ENCODE measurements at places on chromosomes 12 and 14.

- DNase-seq: no peak
Measured at GRCh38 chr12:64452559-64453329, 824 bp downstream of the TBK1 start.

DNA sequence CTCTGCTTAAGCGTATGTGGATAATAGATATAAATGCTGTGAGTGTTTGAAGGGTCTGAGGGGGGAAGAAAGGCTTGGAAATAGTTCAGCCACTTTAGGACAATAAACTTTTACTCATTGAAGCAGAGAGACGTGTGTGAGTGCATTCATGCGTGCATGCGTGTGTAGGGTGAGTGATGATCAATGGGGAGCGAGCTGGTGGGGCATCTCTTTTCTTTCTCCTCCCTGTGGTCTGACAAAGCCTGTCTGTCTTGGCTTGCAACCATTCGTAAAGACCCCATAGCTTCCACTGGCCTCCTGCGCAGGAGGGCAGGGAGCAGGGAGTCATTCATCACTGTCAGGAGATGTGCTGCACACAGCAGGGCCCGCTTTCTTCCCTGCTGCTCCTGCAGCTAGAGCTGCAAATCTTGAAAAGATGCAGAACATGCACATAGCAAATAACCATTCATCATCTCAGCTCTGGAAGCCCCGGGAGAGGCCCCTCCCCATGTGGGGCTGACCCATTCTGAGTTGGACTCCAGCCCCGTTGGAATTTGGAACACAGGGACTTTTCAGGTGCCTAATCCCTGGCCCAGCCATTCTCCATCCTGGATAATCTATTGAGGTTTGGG is 223.2 kb downstream of the PPM1H start:
- DNase-seq: no peak

DNA sequence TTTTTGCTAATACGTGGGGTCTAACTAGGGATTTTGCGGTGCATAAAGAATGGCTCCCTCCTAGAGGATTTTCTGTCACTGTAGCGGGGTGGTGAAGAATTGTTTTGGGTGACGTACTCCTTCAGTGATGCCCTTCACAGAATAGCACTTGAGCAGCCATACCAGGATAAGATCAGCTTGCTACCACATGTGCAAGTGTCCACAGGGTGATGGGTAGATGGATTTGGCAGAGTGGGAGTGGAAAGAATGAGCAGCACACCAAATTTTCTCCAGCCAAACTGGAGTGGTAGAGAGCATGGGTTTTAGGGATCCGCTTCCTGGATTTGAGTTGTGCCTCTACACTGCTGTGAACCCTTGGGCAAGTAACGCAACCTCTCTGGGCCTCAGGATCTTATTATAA is 2.3 kb downstream of the TCP11L2 start:
- DNase-seq: no peak

- DNase-seq: no peak
Measured at GRCh38 chr12:59734371-59734770, 138.5 kb downstream of the SLC16A7 start.

- DNase-seq: peak; percentile 84
Measured at GRCh38 chr12:47820631-47821345, 1.1 kb upstream of the HDAC7 start.

GRCh38 chr14:40525314-40525713 is 1081.4 kb upstream of the LRFN5 start:
- no peak for DNase-seq

DNA sequence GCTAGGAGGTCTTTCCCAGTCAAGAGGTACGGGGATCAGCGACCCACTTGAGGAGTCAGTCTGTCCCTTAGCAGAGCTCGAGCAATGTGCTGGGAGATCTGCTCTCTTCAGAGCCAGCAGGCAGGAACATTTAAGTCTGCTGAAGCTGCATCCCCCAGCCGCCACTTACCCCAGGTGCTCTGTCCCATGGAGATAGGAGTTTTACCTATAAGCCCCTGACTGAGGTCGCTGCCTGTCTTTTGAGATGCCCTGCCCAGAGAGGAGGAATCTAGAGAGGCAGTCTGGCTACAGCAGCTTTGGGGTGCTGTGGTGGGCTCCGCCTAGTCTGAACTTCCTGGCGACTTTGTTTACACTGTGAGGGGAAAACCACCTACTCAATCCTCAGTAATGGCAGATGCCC is 874.9 kb upstream of the FLRT2 start:
- no peak for DNase-seq

GRCh38 chr12:43028826-43029225 is 439.3 kb upstream of the PRICKLE1 start:
- DNase-seq: no peak

GRCh38 chr12:51972849-51973273 is 21.4 kb downstream of the ACVR1B start:
- DNase-seq: no peak

DNA sequence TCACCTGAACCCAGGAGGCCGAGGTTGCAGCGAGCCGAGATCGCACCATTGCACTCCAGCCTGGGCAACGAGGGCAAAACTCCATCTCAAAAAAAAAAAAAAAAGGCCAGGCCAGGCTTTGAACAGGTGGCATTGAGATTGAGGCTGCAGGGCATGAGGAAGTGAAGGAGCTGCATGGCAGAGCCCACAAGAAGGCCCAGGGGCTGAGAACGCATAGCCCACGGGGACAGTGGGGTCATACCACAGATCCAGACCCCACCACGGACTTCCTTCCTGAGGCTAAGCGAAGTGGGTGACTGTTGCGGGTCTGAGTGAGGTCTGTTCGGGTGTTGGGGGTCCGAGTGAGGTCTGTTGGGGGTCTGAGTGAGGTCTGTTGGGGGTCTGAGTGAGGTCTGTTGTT is 7.8 kb downstream of the JAG2 start:
- no peak for DNase-seq

GRCh38 chr14:23365732-23366425 is 907 bp upstream of the EFS start:
- peak; percentile 88 for DNase-seq

GRCh38 chr12:116159175-116159574 is 118.3 kb downstream of the MED13L start:
- no peak for DNase-seq

- no peak for DNase-seq
Measured at GRCh38 chr14:56092763-56093162, 25.4 kb upstream of the PELI2 start.

DNA sequence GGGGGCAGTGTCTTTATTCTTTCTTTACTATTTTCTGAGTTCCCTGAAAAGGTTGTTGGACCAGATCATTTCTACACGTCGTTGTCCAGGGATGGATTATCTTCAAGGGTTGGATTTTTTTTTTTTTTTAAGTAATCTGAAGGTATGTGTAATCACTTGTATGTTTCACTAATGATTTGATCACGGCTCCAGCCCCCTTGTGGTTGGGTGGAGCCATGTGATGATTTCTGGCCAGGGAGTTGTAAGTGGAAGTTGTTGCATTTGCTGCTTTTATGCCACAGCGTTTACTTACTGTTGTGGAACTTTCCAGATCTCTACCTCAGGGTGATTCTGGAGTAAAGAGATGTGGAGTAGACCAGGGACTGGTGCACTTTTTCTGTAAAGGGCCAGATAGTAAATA is 390.3 kb downstream of the AACS start:
- DNase-seq: no peak

- no peak for DNase-seq
Measured at GRCh38 chr12:76890151-76891143, 11.6 kb upstream of the CSRP2 start.

DNA sequence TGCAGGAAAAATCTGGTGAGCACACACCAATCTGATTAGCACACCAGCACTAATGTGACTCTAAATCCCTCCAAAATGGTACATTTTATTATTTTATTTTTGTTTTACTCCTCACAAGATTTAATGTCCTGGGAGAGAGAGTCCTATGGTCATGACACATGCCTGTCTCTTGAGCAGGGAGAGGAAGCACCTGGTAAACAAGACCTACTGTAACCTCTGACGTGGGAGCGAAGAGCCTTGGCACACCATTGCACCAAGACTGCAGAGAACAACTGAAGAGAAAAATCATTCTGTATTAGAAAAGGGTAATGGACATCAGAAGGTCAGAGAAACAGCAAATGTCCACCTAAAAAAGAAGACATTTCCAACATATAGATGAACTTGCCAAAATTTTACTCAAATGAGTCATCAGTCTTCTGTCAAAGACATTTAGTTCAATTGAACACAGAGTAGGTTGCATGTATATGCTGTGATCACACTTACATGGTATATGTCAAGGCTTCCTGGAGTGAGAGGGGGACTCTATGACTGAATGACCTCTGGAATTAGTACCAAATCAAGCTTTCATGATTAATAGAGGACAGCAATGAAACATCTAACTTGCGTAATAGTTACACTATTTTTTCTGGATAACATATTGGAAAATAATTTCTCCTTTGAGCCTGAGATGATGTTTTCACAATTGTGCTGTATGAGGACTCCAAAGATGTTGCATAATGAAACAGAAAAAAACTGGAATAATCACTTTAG is 186.9 kb upstream of the FLRT2 start:
- DNase-seq: no peak

DNA sequence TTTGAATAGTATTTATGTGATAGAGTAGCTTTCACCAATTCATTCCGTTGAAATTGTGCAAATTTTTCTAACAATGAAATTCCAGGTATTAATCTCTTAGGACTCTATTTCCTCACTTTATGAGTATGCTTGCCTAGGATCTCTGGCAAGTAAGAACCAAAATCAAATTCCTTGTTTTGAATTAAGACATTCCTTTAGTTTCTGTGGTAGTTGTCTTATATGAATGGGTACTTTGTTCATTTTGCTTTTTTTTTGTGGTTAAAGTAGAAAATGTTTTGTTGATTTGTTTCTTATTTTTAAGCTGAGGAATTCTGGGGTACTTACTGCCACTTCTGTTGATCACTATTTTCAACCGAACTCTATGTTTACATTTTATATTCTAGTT is 59.8 kb downstream of the KITLG start:
- no peak for DNase-seq

GRCh38 chr14:69090187-69090789 is 62.6 kb downstream of the DCAF5 start:
- no peak for DNase-seq

- DNase-seq: no peak
Measured at GRCh38 chr14:96285667-96286066, 29.7 kb downstream of the BDKRB1 start.

DNA sequence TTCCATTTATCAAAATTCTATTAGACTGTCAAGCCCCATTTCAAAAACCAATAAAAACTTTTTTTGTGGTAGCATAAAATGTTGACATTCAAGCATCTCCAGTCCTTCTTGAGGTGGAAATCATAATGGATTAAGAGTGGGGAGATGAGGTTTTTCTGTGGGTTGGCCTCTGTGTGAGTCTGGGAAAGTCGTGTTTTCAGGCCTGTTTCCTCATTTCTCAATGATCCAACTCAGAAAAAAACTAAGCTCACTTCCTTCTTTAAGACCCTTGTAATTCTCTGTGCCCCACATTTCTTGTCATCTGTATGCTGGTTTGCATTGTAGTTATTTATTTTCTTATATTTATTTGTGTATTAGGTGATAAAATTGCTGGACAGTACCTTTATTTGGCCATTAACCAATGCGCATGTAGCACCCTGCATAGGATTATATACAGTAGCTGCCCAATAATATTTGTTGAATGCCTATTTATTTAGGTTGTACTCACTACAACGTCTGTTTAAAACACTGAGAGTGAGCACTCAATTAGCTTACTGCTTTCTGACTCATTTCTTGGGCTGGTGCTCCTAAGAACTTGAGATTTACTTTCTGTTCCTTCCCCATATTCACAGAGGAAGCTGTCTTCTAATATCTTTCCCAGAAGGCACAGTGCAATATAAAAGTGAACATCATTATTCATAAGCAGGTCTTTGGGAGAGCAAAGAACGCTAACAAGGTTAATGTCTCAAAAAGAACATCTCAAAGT is 121.9 kb downstream of the DNAI7 start:
- no peak for DNase-seq

- no peak for DNase-seq
Measured at GRCh38 chr12:119463211-119463926, 128.8 kb downstream of the CCDC60 start.

GRCh38 chr12:20212658-20213555 is 155.4 kb upstream of the PDE3A start:
- DNase-seq: peak; percentile 79

DNA sequence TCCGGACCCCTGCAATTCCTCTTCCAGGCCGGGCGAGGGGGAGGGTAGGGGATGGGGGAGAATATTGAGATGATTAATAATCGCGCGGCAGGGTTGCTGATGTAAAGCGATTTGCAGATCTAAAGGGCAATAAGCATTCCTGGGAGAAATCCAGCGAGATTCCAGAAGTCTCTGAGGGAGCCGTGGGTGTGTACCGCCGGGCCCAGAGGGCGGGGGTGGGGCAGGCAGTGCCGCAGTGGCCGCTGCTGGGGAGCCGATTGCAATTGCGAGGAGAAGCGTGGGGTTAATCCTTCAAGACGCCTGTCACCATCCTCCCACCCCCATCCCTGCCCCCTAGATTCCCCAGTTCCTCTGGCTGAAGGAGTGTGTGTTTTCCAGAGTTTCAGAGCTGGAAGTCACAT is 16.4 kb downstream of the FOS start:
- peak; percentile 80 for DNase-seq

- DNase-seq: no peak
Measured at GRCh38 chr14:71711619-71712018, 220.6 kb upstream of the RGS6 start.

- no peak for DNase-seq
Measured at GRCh38 chr12:124778411-124778810, 85.3 kb downstream of the SCARB1 start.

DNA sequence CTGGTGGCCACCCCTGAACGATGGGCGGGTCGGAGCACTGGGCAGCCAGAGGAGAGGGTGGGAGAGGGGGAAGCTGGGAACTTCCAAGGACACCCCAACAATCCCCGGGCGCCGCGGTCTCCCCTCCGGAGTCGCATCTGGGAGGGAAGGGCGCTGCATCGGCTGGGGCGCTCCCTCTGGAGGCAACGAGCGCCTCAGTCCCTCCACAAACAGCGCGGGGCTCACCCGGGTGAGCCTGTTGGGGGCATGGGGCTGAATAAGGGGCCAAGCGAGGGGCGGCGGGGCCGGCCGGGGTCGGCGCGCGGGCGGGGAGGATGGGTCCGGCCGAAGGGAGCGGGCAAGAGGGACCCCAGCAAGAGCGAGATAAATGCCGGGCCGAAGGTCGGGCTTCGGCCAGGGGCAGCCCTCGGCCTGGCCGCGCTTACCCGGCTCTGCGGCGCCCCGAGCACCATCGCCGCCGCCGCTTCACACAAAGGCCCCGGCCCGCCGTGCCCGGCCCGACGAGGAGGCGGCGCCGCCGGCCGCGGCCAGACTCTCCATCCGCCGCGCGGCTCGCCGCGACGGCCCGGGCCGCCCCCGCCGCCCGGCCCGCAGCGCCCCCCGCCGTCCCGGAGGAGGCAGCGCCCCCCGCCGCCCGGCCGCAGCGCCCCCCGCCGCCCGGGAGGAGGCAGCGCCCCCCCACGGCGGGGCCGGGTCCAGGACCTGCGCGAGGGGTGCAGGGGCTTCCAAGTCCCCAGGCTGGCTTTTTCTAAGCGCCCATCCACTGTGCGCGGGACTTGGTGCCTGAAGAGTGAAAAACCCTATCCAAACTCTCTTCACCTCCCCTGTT is at the start of gene ZBTB39:
Gene ZBTB39, minus strand, starts transcription at position 567 of the 829 bp plus-strand sequence. CDS start 1,629 bp downstream, outside the sequence.
- peak; percentile 84 for DNase-seq
